ENCODE measurements at places on chromosomes 6 and 20.

DNA sequence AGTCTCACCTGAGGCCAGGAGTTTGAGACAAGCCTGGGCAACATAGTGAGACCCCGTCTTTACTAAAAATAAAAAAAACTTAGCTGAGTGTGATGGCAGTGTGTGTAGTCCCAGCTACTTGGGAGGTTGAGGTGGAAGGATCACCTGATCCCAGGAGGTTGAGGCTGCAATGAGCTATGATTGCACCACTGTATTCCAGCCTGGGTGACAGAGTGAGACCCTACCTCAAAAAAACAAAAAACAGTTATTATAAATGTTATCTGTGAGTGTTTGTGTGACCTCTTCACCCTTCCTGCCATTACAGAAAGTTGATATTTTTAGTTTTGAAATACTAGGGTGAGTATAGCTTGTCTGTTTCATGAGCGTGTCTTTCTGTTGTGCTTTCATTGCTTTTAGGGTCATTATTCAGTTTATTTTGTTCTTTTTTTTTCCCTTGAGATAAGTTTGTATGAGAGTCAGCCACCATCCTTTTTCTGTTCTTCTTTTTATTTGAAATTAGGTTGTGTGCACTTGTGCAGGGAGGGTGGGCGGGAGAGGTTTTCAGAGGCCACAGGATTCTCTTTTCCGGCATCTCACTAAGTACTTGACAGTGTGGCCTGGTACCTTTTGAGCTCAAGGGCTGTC, 26.2 kb downstream of the CDYL start:
- DNase-seq, result no peak

DNA sequence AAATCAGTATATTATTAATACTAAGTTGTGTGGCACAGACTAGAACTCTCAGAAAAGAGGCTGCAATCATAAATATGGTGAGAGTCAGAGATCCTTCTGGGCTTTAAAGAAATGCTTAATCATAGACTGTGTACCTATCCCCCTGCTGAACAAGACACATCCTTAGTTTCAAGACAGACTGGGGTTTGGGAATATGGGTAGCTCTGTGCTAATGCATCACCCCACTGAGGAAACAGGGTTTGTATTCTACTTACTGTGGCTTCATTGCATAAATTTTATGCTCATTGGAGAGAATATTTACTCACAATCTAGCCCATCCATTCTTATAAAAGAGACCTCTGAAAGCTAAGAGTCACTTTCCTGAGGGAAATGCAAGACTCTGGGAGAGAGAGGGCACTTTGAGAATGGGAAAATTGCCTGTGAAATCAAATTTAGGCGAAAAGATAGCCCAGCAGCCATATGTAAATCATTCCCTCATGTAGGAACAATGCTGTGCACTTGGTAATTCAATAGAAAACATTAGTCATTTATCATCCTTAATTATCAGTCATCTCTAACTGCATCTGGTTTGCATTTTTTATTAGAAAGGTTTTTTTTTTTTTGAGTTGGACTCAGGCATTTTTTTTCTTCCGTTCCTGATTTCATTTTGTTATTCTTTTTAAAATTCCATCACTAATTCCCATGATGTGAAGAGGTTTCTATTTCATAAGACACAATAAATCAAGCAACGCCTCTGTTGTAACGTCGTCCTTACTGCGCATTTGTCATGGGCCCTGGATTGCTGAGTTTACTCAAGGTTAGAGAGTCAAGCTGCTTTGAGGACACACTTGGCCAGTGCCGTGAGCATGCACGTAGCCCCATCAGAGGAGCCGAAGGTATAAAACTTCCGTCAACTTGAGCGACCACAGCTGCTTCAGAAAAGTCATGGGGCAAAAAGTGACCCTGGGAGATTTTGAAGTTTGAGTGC, 91.8 kb downstream of the TRMT11 start:
- no peak for DNase-seq

- no peak for DNase-seq
These were observed 7.2 kb upstream of the TRIB3 start for GRCh38 chr20:373171-373890.

- DNase-seq, result no peak
These were observed 236.4 kb downstream of the LRFN2 start for GRCh38 chr6:40350747-40351217.

- DNase-seq, result no peak
These were observed 109.0 kb downstream of the MCHR2 start for GRCh38 chr6:99885051-99885450.

GRCh38 chr20:25549843-25550477, 35.4 kb downstream of the NINL start:
- no peak for DNase-seq

DNA sequence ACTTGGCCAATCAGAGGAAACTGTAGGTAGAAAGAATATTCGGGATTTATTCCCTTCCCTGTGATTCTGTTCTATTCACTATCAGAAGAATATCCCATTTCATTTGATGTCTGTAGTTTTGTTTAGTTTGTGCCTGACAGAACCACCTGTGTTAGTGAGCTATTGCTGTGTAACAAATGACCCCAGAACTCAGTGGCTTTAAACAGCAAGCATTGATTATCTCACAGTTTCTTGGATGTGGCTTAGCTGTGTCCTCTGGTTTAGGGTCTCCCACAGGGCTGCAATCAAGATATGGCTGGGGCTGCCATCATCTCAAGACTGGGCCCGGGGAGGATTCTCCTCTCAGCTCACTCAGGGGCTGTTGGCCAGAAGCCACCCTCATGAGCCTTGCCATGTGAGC, 143.7 kb downstream of the ZDHHC14 start:
- no peak for DNase-seq

DNA sequence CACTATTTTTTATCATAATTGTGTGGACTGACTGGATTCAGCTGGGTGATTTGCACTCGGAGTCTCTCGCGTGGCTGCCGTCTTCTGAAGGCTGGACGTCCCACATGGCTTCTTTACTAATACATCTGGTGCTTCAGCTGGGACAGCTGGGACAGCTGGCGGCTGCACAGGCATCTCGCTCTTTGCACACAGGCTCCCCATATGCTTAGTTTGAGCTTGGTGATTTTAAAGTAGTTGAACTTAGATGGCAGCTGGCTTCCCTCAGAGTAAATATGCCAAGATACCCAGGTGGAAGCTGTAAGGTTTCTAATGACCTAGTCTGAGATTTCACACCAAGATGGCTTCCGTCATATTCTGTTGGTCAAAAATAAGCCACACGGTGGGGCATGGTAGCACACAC, 38.7 kb upstream of the PPP1R3G start:
- no peak for DNase-seq

GRCh38 chr6:104286641-104287040, 573.1 kb downstream of the HACE1 start:
- no peak for DNase-seq

- DNase-seq, result no peak
These were observed 2.2 kb downstream of the PCED1A start for GRCh38 chr20:2838170-2838797.

DNA sequence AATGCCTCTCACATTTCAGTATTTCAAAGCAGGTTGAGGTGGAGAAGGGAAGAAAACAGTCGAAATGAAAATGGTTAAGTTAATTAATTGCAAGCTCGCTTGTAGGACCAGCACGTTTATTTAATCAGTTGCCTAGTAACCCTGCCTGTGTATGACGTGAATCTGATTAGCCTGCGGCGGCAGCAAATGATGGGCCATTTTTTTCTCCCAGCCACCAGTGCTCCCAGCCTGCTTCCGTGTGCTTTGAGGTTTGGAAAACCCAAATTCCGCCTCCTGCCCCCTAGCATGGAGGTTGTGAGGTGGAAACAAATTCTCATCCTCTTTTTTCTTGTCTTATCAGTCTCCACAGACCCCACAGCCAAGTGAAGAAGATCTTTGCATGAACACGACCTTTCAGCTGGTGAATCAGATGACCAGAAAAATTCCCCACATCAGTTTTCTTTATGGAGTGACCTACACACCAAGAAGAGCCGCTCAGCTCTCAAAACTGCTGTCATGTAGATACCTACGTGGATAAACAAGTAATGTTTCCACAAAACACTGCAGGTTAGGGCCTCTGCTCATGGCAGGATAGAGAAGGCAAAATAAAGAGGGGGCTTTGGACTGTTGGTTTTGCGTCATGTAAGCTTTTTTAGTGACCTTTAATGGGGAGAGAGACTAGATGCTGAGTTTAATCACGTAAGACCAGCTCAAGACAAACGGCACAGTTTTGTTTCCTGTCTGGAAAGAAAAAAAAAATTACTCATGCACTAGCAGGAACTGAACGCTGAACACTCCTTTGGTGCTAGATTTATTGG, 572.9 kb upstream of the NOX3 start:
- no peak for DNase-seq

- no peak for DNase-seq
These were observed 195.0 kb upstream of the HEY2 start for GRCh38 chr6:125554456-125554855.

All from smooth muscle cell of the brain vasculature (primary cell).